Erythroblast (primary cell): ENCODE measurements at places on chromosomes 12 and 14.

DNA sequence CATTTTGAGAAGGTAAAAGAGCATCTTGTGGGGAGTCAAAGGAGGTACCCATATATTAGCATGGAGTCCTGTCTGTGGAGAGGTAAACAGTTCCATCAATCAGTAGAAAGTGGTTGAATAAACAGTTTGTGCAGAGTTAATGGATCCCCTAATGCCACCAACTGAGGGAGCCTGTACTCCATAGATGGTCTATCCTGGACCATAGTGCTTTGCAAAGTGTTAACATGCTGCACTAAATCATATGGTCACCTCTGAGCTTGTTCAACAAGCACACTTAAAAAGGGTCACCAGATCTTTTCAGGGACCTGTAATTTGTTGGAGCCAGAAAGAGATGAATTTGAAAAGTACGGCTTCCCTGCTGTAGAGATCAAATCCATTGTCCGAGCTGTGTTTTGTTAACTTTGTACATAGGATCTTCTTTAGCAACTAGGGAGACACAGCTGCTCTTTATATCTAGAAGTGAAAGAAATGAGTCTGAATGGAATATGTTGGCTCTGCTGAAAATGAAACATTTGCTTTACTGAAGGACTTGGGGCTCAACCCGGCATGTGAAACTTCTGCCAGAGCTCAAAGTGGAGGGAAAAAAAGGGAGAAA lies 366.4 kb downstream of the ETNK1 start:
- DNase-seq: no peak

DNA sequence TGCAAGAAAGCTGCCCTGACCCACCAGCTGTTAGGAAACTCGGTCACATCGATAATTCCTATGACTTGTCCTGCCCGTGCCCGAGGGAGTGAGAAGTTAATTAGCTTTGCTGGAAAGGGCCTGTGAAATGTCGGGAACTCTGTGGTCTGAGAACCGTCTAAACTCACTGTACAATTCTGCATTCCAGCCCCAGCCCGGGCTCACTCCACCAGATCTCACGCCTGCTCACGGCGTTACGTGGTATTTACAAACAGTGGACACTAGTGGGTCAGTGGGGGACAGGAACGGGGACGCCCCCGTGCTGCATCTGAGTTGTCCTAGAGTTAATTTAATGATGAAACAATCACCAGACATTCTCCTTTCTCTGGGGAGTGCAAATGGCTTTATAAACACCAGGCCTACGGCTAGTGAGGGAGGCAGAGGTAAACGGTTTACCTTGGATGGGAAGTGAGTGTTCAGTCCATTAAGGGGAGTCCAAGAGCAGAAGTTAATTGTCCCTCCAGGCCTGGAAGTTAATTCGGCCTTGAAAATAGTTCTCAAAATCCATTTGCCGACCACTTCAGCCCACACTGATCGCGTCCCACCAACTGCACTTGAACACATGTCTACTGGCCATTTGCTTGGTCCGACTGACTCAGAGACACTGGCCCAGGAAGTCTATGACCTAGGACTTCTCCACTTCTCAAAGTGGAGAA lies 93.5 kb upstream of the MED13L start:
- no peak for DNase-seq

GRCh38 chr12:11904124-11904523 lies 166.6 kb upstream of the BCL2L14 start:
- DNase-seq: no peak

DNA sequence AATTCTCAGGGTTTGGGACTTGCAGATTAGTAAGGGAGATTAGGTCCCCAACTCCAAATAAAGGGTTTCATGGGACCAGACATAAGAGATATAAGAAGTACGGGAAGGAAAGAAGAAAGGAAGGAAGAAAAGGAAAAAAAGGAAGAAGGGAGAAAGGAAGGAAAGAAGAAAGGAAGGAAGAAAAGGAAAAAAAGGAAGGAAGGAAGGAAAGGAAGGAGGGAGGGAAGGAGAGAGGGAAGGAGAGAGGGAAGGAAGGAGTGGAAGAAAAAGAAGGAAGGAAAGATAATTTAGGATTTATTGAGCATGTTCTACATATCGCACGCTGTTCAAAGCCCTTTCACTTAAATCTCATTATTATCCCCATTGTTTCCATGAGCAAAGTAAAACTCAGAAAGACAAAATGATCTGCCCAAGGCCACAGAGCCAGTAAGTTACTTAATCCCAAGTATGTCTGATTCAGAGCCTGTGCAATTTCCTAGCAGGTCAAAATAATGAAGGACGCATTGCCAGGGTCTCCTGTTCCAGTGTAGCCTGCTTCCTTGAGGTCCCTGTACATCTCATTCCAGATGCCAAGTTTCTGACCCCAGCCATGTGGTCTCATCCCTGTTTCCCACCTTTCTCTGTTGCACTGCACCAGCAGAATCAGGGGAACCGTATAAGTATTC lies 3.9 kb upstream of the HDAC7 start:
- DNase-seq: no peak

GRCh38 chr12:93743229-93743998 lies 66.2 kb downstream of the CRADD start:
- DNase-seq: peak; percentile 36

DNA sequence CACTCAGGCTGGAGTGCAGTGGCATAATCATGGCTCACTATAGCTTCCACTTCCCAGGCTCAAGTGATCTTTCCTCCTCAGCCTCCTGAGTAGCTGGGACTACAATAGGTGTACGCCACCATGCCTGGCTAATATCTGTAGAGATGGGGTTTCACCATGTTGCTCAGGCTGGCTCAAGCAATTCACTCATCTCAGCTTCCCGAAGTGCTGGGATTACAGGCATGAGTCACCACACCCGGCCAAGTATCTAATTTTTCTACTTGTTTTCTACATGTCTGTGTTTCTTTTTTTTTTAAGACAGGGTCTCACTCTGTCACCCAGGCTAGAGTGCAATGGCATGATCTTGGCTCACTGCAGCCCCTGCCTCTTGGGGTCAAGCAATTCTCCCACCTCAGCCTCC lies 119.7 kb upstream of the MED13L start:
- no peak for DNase-seq

- DNase-seq: no peak
Measured at GRCh38 chr12:58502226-58502625, 418.1 kb downstream of the LRIG3 start.

- no peak for DNase-seq
Measured at GRCh38 chr12:79424109-79424721, 266.5 kb downstream of the PAWR start.

DNA sequence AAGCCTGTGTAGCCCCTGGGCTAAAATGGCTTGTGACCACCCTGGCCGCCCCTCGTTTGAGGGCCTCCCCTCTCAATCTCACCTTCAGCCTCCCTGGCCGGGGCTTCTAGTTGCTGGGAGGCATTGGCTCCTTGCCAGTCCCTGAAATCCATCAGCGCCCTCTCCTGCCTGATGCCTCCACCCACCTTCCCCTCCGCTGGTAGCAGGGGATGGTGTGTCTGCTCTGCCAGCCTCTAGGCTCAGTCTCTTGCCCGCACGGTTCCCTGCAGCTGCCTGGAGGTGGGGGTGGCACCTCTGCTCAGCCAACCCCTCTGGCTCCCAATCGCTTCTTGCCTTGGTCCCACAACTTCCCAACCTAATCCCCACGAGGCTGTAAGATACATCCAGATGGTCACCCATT lies 167.9 kb downstream of the PHETA1 start:
- no peak for DNase-seq

DNA sequence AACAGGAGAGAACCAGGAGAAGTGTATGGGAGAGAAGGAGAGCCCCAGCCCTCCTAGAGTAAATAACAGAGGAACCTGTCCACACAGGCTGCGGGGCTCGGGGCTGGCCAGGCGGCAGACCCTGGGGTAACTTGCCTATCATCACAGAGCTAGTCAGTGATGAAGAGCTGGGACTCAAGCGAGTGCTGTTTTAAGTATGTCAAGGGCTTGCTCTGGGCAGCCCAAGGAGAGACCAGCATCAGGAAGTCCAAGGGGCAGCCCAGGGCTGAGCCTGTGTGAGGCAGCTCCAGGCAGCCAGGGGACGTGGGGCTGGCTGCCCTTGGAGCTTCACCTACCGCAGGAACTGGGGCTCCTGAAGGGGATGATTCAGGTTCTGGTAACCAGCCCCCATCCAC lies 10.0 kb downstream of the VWF start:
- no peak for DNase-seq

- DNase-seq: no peak
Measured at GRCh38 chr12:116489116-116489515, 70.1 kb upstream of the MAP1LC3B2 start.

DNA sequence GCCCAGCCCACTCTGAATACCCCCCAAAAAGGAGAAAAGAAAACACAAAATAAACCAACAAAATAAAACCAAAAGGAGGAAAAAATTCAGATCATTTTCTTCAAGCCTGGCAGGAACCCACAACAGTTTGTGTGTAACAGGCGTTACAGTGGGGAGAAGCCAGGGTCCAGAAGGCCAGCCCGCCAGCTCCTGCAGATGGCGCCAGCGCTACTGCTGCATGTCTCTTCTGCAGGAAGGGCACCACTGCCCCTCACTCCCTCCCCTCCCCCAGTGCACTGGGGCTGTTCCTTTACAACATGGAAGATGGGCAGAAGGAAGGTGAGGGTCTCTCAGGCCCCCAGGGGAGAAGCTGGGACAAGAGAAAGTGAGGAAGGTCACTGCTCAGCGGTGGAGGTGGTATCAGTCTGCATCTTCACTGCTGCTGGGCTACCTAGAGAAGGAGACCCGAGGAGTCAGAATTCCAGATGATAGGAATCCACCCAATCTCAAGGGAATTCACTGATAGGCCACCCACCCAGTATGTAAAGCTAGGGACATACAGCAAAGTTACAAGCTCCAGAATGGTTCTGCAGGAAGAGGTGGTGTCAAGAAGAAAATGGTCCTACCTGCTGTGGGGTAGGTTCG lies 2.3 kb upstream of the NOP2 start:
- peak; percentile 62 for DNase-seq

DNA sequence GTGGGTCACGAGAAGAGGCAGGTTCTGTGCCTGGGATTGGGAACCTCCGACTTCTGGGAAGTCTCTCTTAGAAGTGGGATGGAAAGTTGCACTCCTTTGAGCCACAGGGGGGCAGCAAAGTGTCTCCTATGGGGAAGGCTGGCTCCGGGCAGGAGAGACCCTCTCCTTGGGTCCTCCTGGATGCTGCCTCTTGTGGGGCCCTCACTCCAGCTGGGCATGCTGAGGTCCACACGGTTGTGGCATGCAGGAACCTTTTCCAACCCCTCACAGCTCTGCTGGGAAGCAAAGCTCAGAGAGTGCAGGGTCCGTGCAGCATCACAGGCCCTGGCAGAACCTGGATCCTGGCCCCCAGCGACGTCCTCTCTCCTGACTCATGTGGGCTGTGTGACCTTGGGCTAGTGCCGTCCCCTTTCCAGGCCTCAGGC lies 17.4 kb downstream of the SDSL start:
- peak; percentile 42 for DNase-seq

GRCh38 chr12:26028953-26029735 lies 70.7 kb downstream of the RASSF8 start:
- peak; percentile 56 for DNase-seq

DNA sequence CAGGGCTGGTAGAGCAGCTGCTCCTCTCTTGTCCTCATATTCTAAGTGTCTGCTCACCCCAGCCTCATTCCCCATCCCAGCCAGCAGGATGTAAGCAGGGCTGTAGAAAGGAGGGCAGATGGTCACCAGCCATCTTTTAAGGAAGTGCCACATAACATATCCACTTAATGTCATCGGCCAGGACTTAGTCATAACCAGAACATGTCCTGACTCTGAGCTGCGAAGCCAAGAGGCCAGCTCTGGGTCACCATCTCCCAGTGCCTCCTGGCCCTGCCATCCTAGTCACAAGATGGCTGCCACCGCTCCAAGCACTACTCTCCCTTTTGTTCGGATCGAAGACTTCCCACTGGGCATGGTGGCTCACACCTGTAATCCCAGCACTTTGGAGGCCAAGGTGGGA lies 123.9 kb downstream of the PLXNC1 start:
- DNase-seq: no peak

- DNase-seq: no peak
Measured at GRCh38 chr12:65529771-65530435, 251.4 kb downstream of the MSRB3 start.

DNA sequence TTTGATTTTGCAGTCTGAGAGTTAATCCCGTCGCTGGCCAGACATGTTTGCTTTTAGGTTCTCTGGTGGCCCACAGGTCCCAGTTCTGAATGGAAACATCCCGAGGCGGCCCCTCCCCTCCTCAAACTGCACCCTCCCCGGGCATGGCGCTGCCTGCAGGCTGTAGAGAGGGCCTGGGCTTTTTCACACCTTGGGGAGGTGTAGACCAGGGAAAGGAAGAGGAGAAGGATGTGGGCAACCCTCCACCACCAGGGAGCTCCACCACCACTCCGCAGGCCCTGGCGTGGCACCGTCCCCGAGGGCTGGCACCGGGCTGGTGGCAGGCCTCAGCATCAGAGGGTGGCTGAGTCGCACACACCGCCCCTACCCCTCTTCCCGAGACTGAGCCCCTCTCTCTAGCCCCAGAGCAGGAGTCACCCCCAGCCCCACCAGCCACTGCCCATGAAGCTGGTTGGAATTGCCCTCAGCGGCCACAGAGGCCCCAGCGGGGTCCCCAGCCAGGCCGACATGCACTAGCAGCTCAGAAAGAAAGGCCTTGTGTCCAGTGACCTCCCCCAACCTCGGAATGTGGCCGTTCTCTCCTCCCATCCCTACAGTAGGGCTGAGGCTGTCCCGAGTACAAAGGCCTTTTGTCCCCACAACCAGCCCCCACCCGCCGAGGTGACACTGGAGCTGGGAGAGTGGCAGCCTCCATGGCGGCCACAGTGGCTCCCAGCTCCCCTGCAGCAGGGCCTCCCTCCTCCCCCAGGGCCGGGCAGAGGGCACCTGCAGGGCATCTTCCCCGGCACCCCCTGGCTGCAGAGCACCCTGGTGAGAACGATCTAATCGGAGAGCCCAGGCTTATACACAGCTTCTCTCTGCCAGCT lies 23.5 kb upstream of the INF2 start:
- DNase-seq: no peak

- no peak for DNase-seq
Measured at GRCh38 chr14:54803396-54803795, 99.2 kb downstream of the GCH1 start.

- no peak for DNase-seq
Measured at GRCh38 chr12:307406-307805, 44.8 kb upstream of the SLC6A13 start.

GRCh38 chr12:77122661-77123060 lies 57.3 kb upstream of the E2F7 start:
- DNase-seq: no peak

- no peak for DNase-seq
Measured at GRCh38 chr12:130336723-130337487, 782 bp upstream of the PIWIL1 start.
